SHP77 (cell line): ENCODE measurements at places on chromosomes 2 and 18.

DNA sequence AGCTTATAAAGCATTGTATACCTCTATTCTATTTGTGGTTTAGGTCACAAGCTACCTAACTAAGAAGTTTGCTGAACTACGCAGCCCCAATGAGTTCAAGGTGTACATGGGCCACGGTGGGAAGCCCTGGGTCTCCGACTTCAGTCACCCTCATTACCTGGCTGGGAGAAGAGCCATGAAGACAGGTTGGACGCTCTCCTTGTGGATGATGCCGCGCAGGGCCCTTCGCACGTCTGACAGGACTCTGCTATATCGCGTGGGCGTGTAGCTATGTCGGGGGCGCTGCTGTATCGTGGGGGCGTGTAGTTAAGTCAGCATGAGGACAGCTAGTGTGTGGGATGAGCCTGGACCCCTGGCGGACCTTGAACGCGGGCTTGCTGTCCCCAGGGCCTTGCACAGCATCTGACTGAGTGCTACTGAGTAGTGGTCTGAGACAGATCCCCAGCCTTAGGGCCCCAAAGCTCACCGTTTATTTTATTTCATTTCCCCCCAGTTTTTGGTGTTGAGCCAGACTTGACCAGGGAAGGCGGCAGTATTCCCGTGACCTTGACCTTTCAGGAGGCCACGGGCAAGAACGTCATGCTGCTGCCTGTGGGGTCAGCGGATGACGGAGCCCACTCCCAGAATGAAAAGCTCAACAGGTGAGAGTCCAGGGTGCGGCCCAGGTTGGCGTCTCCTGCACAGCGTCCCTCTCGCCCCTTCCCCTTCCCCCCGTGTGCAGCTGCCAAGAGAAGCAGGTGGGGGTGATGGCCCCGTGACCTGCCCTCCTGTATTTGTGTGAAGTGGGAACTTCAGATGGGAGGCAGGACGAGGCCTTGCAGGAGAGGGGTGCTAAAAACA is 15.6 kb upstream of the CNDP1 start:
- no peak for DNase-seq

DNA sequence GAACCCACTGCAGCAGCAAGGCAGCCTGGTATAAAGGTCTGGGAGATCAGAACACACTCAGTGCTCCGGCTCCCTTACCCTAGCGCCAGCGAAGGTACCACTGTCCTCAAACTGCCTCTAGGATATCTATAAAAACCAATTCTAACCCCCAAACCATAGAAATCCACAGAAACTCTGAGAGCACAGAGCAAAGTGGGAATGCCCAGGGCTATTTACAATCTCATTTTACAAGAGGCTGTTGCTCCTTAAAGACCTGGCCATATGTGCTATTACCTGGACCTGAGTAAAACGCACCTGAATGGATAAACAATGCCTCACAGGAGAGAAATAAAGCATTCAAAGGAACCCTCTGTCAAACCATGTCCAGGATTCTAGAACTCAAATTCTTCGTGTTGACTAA is 4.3 kb downstream of the STK39 start:
- DNase-seq: no peak

DNA sequence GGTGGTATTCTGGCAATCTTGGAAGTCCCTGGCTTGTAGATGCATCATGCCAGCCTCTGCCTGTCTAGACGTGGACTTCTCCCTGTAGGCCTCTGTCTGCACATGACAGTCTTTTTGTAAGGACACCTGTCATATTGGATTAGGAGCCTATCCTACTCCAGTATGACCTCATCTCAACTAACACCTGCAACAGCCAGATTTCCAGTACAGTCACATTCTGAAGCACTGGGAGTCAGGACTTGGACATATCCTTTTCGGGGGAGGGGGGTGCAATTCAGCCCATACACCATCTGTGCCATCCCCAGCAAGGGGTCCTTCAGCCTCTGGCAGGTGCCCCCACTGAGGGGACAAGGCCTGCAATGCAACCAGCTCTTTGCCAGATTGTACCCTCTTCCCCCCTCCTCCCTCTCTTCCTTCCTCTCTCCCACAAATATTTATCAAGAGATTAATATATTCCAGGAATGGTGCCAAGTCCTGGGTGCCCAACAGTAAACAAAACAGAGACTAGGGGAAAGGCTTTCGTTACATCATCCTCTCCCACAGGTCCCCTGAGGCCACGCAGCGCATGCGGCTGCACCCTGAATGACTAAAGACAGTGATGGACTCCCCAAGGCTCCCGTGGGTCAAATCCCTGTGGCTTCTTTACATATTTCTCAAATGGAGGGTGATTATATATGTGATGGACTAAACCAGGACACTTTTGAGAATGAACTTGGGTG is 20.5 kb upstream of the MYCN start:
- peak; percentile 86 for DNase-seq

GRCh38 chr2:10412380-10412779 is 35.7 kb downstream of the ODC1 start:
- DNase-seq: peak; percentile 35

DNA sequence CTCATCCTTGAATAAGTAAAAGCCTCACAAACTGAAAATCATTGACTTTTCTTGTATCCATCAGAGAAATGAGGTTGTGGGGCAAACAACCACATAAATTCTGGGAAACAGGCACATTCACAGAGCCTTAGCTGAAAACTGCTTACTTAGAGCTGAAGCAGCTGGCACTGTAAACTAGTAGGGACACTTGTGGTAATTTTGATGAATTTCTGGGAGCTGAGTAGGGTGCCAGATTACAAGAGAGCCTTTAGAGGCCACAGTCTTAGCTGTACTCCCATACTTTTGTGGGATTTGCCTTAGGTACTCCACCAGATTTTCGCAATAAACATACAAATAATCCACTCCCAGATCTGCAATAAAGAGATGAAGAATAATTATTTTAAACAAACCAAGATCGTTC is 315.2 kb downstream of the TMX3 start:
- DNase-seq: no peak

GRCh38 chr2:240595381-240596079 is 9.0 kb downstream of the CAPN10 start:
- no peak for DNase-seq

GRCh38 chr2:179745635-179746256 is 115.7 kb downstream of the ZNF385B start:
- no peak for DNase-seq

DNA sequence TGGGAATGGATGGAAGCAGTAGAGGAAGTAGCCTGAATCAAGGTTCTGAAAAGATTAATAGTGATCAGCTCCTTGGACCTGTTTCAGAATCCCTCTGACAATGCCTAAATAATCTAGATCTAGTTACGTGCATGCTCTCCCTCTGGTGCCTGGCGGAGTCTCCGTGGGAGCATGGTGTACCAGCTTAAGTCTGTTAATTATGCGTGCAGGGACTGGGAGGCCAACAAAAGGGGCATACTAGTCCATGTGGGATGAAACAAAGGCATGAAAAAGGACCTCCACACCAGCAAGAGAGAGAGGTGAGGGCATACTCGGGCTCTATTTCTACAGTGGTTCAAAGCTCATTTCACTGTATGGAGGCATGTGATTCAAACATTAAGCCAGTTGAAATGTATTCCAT is 200.3 kb downstream of the DPP4 start:
- no peak for DNase-seq
